Sigmoid colon (tissue), 7 donors: ENCODE measurements at places on chromosomes 11 and 22. TPM values are rescaled to one million over a fixed set of nuclear protein-coding genes. Genes with fewer than 3 reads are reported as not detected.

DNA sequence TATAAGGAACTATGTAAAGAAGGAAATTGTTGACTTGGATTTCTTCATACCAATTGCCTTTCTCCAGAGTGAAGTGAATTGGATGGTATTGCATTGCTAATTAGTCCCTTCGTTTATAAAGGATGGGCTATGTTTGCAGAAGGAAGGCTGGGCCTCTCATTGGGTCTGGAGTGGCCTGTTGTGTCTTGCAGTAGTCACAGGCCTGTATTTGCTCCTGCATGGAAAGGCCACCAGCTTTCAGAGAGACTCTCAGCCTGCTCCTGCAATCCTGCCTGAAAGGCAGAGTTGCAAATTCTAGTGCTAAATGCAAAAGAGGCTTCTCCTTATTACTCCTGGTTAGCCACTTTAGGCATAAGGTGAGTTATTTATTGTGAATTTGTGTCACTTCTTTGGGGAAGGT, 103.8 kb downstream of the EXT2 start:
- DNase-seq = no peak

DNA sequence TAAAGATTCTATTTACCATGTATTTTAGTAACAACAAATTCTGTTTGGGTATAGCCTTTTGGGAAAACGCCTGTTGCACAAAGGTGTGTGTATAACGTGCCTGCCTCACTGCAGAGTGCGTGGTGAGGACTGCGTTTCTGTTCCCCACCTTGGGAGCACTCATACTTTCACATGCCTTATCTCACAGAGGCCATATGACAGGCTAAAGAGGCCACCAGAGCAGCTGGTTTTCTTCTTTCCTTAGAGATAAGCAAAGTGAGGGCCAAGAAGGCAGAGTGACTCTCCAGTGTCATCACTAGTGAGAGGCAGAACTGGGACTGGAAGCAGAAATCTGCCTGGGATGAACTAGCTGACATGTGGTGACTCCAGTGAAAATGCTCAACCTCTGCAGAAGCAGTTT, 369.2 kb upstream of the NARS2 start:
- no peak for DNase-seq

- DNase-seq = no peak
These were observed 39.1 kb downstream of the PITPNB start for GRCh38 chr22:27879923-27880322.

DNA sequence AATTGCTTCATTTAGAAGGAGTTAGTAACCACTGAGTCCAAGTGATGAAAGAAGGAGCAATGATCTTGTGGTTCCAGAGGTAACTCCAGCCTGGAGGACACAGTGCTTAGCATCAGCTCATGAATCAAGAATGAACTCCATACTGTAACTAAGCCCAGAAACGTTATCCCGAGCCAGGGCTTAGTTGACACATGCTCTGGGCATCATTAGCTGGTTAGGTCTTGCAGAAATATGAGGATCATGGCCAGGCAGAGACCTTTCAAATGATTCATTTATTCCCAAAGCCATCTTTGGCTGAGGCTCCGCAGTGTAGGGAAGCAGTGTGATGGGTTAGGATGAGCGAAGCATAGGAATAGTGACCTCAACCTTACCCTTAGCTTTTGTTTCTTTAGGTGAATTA, 277.4 kb downstream of the FAM76B start:
- DNase-seq = peak; percentile 76

DNA sequence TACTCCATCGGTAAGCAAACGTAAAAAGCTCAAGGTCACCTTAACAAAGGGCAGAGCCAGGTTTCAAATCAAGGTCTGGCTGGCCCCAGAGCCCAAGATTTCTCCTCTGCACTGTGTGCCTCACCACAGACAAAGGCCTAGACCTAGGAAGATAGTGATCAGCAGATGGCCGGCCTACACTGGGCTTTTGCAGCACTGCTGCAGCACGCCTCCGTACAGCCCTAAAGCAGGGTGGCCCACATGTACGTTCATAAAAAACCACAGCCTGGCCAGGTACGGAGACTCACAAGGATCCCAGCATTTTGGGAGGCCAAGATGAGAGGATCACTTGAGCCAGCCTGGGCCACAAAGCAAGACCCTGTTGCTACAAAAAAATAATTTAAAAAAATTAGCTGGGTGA, 106.3 kb upstream of the PITPNB start:
- DNase-seq = peak; percentile 41

DNA sequence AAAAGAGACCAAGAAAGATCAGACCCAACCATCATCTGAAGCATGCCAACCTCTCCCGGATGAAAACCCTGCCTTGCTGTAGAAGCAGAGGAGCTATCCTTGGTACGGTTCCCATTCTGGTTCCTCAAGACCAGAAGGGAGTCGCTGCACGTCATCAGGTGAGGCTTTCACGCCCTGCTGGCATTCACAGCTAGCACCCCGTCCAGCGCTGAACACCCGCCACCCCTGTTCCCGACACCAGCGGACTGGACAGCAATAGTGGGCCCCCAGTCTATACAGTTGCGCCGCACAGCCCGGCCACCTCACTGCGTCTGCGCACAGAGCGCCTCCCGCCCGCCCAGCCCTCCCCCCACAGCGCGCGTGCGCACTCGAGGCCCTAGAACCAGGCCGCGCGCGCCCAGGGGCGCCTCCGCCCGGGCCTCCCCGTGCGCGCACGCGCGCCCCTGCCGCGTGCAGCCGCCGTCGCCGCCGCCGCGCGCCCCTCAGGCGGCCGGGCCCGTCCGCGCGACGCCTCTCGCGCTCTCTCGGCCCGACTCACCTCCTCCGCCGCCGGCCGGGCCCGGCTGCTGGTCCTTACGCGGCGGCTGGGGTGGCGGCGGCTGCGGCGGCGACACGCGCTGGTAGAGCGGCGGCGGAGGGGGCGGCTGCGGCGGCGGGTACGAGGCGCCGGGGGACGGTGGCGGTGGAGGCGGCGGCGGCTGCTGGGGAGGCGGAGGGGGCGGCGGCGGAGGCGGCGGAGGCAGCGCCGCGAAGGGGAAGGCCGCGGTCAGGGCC, 706 bp downstream of the SF1 start:
- peak; percentile 91 for DNase-seq

DNA sequence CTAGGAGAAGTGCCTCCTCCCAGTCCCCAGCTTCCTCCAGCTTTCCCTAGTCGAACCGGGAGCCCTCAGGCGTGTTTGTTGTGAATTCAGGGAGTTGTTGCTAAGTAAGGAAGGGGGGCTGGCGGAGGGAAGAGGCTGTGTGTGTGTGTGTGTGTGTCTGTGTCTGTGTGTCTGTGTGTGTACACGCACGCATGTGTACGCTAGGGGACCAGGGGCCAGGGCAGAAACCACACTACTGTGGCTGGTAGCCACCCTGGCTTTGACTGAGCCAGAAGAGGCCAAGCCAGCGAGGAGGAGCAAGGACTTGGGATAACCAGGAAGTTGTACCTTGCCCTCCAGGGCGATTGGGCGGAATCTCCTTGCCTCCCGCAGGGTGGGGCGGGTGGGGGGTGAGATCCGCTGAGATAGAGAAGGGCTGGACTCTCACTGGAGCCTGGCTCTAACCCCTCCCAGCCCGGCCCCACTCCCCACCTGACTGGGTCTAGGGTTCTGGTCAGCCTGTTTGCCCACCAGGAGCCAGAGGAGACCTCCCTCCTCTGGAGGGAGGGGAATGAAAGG, 7.5 kb downstream of the BCL9L start:
- DNase-seq = peak; percentile 92

DNA sequence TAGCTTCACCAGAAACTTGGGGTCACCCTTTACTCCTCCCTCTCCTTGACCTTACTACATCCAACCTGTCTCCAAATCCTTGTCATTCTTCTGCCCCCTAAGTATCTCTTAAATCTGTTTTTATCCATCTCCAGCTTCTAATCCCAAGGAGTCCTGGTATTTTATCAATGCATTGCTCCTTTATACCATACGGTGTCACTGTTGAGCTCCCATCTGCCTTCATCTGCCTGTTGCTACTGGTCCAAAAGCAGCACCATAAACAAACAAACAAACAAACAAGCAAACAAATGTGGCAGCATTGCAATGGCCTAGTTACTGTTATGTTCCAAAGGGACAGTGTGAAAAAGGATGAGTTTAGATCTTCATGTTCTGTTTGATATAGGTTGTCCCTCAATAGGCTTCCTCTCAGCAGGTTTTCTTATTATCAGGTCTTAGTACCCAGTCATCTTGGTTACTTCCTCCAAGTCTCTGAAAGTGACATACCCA, 34.2 kb downstream of the DNHD1 start:
- no peak for DNase-seq

DNA sequence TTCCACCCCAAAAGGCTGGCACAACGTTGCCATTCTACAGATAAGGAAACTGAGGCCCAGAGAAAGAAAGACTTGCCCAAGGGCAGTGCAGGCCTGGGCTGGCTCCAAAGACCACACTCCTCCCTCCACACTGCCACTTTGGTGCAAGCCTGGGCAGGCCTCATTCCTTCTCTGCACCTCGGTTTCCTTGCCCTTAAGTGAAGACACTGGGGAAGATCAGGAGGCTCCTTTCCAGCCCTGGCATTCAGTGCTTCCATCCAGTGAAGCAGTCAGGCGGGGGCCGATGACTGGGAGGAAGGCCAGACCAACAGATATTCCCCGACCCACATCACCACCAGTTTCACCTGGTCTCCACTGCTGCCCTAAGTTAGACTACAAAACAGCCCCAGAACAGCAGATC, 18.3 kb upstream of the TCF20 start:
- DNase-seq = no peak

DNA sequence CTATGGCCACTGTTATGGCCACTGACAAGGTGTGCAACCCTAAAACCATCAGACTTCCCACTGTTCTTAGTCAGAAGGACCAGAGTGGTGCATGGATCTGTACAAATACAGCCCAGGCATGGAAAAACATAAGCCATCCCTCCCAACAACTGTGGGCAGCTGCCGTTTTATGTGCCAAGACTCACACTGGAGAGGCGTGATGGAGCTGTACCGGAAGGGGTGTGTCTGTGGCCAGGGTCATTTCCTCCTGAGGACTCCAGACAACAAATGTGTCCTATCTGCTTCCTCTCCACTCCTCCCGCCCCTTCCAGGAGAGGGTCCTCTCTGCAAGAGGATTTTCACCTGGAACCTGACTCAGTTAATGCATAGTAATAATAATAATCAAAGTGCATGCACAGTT, 29.5 kb downstream of the KCNJ1 start:
- DNase-seq = no peak

GRCh38 chr11:130076778-130077481, 7.2 kb downstream of the APLP2 start:
- no peak for DNase-seq

DNA sequence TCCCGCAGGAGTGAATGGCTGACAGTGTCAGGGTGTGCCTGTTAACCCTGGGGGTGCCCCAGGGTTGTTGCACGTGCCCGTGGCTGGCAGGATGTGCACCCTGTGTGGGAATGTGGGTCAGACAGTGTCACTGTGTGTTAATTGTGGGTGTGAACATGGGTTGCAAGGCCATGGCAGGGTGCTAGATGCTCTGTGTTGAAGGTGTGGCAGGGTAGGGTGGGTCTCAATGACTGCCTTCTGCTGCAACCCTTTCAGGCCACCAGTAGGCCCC, 8.3 kb downstream of the RIN1 start:
- DNase-seq = no peak

DNA sequence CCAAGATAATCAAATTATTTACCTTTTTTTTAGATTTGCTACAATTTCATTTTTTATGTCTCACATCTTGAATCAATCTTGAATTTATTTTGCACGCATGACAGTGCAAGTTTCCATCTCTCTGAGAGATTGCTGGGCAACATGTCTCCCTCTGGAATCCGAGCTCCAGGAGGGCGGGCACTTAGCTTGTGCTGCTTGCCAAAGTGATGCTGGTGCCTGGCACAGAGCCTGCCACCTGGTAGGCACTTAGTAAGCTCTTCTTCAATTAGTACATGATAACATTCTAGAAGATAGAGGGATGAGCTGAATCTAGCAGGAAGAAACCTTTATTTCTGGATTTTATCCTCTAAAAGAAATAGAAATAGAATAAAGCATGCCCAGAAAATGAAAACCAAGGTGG, 27.5 kb upstream of the OR9I1 start:
- DNase-seq = no peak

DNA sequence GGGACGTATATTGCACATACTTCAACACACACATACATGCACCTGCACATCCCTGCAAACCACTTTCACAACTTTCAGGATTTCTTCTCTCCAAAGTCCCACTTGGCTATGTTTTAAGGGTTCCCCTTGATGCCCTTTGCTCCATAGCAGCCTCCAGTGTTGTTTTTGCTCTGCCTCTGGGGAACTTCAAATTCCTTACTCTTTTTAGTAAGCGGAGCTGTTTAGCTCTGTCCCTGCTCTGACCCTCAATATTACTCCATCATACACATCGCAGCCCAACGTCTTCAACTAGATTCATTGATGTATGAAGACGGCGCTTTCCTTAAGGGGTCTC, 18.3 kb downstream of the PRR5L start:
- no peak for DNase-seq

GRCh38 chr11:3986301-3986700, 108.3 kb upstream of the RRM1 start:
- no peak for DNase-seq

GRCh38 chr22:19355413-19356157, 64.1 kb upstream of the CLTCL1 start:
- no peak for DNase-seq

GRCh38 chr22:38745676-38746460, 9.9 kb downstream of the SUN2 start:
- DNase-seq = no peak

DNA sequence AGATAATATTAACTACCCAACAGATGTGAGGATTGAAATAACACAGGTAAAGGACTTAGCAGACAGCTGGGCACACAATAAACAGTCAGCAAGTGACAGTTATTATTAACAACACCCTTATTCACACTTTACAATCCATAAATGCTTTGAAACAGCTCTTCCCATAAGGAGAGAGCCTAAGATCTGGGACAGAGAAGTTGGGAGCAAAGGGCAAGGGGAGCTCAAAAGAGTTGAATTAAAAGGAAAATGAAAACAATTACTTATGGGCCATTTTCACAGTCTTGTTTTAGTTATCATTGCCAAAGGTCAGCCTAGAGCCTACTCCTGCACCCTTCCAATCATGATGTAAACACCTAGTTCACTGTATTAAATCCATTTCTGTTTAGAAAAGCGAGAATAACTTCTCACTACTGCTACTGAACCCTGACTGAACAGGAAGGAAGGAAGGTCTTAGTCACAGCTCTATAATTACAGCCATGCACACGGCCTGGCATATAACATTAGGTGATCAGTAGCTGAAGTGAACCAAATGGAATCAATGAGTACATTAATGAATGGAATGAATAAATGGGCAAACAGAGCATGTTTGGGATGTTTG, 111.3 kb downstream of the PLEKHA7 start:
- DNase-seq = no peak

DNA sequence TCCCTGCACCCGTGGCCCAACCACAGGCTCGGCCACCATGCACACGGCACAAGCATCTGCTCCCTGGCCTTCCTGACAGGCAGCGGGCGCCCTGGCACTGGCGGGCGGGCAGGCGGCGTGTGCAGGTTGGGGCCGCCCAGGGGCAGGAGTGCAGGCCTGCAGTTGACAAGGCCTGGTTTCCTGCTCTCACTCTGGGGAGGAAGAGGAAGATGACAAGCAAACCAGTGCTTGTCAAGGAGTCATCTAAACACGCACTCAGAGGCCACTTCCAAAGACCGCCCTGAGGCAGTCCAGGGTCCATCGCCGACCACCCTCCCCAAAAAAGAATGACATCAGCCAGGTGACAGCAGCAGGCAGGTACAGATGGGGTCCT, 65.3 kb upstream of the LINC01488 start:
- peak; percentile 48 for DNase-seq

- no peak for DNase-seq
These were observed 208.5 kb downstream of the TENM4 start for GRCh38 chr11:79232346-79232745.

SLC43A1 gene
- 32.4 TPM for total RNA-seq

APOA5 gene
- not detected for total RNA-seq

CXCR5 gene
- total RNA-seq = not detected

NLRP6 gene
- 0.33 TPM for total RNA-seq

KDM4F gene
- not detected for total RNA-seq
